LHCN-M2 (cell line): ENCODE measurements at places on chromosomes 12 and 14.
A peak's percentile ranks its signal among the peaks of the same experiment; 100 is the strongest.

DNA sequence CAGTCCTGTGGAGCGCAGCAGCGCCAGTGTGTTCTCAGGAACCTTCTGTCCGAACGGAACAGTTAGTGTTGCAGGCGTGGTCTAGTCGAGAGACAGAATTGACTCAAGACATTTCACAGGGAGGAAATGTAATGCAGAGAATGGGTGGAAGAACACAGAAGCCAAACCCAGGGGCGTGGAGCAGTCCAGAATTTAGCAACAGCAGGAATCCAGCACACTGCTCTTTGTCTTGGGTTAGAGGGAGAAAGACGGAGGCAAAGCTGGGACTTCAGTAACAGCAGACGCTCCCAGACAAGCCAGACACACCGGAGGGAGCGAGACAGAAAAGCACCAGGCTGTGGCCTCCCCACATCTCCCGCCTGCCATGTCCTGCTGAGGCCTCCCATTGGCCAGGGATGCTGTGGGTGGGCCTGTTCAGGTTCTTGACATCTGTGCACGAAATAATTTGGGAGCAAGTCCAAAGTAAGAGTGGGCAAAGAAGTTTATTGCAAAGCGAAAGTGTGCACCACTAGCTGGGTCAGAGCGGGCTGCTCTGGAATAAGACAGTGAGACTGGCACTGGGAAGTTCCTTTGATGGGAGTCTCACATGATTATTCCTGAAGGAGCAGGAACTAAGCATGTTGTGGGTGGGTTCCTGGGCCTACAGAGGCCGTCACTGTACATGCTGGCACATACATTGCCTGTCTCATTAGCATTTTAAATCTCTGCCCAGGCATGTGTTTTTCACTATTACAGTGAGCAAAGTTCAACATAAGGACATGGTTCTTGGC is 339.3 kb upstream of the SFSWAP start:
- no peak for DNase-seq

GRCh38 chr14:52563120-52563519 is 10.5 kb downstream of the GPR137C start:
- DNase-seq, result peak; percentile 72

- DNase-seq, result no peak
Observed at GRCh38 chr14:52935833-52936232, 15.0 kb downstream of the FERMT2 start.

GRCh38 chr14:89014569-89014850 is 190.1 kb downstream of the TTC8 start:
- no peak for DNase-seq

DNA sequence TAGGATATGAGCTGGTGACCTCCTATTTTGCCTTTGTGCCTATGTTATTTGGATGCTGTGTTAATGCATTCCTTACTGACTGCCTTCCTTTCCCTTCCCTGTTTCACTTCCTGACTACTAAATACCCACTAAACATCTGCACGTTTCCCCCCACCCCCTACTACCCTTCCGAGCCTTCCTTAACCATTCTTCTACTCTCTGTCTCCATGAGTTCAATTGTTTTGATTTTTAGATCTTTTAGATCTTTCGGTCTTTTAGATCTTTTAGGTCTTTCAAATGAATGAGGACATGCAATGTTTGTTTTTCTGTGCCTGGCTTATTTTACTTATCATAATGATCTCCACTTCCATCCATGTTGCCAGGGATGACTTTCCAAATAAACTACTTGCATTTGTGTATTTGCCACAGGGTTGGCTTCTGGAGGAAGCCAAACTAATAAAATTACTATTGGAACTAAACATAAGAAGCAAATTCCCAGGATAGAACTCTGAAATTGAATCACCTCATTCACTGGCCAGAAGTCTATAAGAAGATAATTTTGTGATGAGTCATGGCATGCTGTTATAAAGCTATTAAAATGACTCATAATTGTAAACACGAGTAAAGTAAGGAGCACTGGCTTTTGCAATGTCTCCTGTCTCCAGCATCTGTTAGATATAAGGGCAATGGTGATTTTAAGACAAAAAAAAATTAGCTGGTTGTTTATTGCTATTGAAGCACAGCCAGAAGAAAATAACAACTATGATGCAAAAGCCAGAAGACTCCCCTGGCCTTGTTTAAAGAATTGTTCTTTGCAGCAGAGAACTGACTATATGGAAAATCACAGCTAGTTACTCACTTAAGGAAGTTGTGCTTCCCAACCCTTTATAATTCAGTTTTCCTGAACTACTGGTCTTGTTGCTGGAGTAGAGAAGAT is 586.3 kb downstream of the LRFN5 start:
- peak; percentile 94 for DNase-seq

GRCh38 chr14:94397289-94398181 is 9.1 kb upstream of the SERPINA1 start:
- no peak for DNase-seq

- no peak for DNase-seq
Observed at GRCh38 chr12:94242901-94243300, 94.5 kb downstream of the PLXNC1 start.

- no peak for DNase-seq
Observed at GRCh38 chr12:7210642-7211151, 21.2 kb downstream of the PEX5 start.
